ENCODE measurements at places on chromosomes 3 and 15.

GRCh38 chr3:23749609-23750008 is 56.1 kb upstream of the UBE2E1 start:
- no peak for DNase-seq

DNA sequence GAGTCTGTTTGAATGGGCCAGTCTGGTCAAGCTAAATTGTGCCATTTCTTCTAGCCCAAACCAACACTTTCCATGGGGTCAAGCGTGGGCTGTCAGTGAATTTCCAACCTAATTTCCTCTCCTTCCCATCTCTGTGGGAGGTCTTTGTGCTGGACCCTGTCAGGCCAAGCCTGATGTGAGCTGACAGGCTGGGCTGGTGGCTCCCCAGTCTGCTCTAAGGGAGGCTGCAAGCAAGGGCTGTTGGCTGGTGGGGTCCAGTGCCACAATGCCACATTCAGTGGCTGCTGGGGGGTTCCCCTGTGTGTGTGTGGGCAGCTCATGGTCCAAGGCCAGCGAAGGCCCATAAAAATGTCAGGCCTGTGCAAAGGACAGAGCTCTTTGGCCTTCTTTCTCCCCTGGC is 216.1 kb downstream of the OPA1 start:
- DNase-seq: no peak

DNA sequence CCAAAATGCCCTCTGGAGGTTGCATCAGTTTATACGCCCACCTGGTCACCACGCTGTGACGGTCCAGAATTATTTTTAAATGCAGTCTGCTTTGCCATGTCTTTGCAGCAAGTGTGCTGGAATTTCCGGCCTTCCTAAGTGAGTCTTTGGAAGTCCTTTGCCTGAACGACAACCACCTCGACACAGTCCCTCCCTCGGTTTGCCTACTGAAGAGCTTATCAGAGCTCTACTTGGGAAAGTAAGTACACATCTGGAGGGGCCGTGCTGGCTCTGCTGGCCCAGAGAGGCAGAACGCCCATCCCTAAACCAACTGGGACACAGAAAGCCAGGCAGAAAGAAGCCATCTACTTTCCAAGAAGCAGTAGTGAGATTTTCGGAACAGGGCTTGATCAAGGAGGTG is 101.8 kb downstream of the LRRK1 start:
- no peak for DNase-seq

- DNase-seq: peak; percentile 67
Observed at GRCh38 chr15:38389924-38390542, 63.9 kb upstream of the FAM98B start.

GRCh38 chr3:182259579-182259978 is 533.7 kb upstream of the ATP11B start:
- no peak for DNase-seq

DNA sequence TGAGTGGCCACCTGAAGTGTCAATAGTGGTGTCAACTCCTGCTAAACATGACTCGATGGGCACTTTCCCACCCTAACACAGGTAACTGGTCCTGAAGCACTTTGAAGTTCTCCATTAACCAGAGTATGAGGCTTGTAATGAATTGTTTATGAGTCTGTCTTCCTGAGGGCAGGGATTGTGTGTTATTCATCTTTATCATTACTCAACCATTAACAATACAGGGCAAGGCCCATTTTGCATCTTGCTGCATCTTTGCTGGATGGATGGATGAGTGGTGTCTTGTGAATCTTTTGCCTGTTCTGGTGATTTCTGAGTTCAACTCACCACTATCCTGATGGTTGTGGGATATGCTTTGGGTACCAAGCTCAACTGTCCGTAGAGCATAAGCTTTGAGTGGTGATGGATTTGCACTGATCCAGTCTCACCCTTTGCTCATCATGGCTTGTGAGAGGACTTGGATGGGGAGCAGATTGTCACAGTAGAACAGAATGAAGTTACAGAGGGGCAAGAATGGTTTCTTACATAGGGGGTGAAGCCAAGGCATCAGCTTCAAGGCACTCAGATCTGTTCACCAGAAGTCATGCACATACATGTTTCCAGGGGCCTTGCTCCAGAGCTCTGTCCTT is 22.3 kb upstream of the EPB42 start:
- no peak for DNase-seq

GRCh38 chr3:3023111-3023745 is 86.9 kb downstream of the IL5RA start:
- no peak for DNase-seq

DNA sequence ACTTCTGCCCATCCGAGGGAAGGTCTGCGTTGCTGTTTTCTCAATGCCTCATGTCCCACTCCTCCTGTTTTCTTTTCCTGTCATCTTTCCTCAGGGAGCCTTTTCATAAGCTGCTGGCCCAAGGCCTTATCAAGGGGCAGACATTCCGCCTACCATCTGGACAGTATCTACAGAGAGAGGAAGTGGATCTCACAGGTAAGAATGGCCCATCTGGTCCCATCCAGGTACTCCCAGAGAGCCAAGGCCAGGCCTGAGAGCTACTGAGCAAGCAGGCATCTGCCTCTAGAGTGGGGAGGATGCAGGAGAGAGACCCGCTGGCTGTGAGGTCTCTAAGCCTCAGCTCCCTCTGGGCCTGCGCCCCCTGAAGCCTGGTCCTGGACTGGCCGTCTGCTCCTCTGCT is 81.5 kb upstream of the LIMD1 start:
- no peak for DNase-seq

Measured in Caco-2 (cell line).